ENCODE measurements at places on chromosomes 4 and X.

- no peak for DNase-seq
Measured at GRCh38 chr4:157076578-157076947, 613 bp downstream of the GLRB start.

GRCh38 chr4:60726779-60727178 is 473.3 kb upstream of the ADGRL3 start:
- DNase-seq, result no peak

DNA sequence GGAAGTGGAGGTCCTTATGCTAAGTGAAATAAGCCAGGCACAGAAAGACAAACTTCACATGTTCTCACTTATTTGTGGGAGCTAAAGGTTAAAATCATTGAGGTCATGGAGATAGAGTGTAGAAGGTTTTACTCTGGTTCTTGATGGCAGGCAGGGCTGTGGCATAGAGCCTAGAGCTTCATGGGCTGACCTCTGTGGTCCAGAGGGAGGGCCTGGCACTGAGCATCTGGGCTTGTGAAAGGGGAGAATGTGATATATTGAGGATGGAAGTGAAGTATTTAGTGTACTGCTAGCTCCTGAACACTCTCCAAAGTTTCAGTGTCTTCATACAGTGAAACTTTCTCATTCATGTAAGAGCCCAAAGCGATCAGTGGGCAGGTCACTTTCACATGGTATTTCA is 71.3 kb upstream of the ANXA3 start:
- DNase-seq, result no peak

GRCh38 chr4:168124008-168124641 is 31.8 kb downstream of the ANXA10 start:
- no peak for DNase-seq

DNA sequence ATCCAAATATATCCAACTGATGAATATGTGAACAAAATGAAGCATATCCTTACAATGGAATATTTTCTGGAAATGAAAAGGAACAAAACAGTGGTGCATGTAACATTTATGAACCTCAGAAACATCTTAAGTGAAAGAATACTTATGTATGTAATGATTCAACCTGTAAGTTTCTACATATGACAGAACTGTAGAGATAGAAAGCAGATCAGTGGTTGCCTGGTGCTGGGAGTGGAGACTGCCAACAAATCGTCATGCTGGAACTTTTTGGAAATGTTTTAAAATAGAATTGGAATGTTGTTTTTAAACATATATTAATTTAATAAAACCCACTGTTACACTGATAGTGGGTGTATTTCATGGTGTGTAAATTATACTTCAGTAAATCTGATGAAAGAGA is 667.5 kb downstream of the RAPGEF2 start:
- no peak for DNase-seq

DNA sequence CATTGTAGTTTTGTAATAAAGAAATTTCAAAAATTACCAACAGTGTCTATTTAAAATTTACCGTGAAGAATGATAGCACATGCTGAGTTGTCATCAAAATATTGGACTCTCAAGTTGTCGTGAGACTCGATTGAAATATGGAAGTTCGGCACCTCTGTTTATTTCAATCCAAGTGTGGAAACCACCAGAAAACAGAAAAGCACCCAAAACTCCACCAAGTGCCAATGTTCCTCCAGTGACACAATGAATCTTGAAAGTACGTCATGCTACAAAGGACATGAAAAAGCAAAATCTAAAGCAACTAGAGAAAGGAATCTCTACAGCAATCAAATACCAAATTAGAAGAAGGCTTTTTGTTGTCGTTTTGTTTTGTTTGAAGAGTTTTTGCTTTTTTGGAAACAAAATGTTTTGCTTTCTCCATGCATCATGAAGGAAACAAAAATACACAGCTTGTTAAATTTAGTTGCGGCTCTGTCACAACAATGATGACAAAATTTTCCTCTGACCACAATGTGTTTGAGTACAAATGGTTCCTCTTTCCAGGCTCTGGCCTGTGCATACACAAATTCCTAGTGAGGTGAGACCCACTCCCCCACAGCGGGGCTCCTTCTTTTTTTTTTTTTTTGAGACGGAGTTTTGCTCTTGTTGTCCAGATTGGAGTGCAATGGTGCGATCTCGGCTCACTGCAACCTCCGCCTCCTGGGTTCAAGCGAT is 9.6 kb upstream of the IL13RA1 start:
- no peak for DNase-seq

GRCh38 chrX:2610246-2611170 is 80.6 kb upstream of the CD99 start:
- DNase-seq, result no peak

- no peak for DNase-seq
Measured at GRCh38 chrX:154135458-154136229, 8.4 kb upstream of the OPN1LW start.

Data from naive thymus-derived CD8-positive, alpha-beta T cell (primary cell).